ENCODE measurements at places on chromosomes 5 and 9.

- peak; percentile 80 for DNase-seq
These were observed 3.9 kb downstream of the CCDC183 start for GRCh38 chr9:136799854-136800657.

DNA sequence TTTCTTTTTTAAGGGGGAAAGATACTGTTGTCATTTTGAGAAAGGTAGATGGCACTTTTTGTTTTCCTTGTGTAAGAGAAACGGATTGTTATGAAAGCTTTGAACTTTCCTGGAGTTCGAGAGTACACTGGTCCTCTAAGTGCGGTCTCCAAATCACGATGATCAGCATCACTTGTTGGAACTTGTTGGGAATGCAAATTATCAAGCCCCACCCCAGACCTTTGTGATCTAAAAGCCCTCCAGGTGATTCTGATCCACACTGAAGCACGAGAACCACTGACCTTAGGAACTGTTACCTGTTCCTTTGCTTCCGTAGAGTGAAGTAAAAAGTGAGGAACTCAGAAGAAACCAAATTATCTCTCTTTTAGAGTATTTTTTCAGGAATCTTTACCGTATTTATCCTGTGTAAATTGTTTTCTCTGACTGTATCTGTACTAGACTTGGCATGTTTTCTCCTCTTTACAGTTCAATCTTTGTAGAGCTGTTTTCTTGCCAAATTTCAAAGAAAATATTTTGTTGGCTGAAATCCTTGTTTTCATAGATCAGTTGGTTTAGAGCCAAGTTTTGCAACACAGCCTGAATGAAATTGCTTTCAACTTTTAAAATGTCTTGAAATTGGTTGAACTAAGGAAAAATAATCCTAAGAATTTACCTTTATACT, 4.0 kb downstream of the MAT2B start:
- peak; percentile 47 for DNase-seq

- no peak for DNase-seq
These were observed 29.0 kb downstream of the PDE6A start for GRCh38 chr5:149915392-149916260.

DNA sequence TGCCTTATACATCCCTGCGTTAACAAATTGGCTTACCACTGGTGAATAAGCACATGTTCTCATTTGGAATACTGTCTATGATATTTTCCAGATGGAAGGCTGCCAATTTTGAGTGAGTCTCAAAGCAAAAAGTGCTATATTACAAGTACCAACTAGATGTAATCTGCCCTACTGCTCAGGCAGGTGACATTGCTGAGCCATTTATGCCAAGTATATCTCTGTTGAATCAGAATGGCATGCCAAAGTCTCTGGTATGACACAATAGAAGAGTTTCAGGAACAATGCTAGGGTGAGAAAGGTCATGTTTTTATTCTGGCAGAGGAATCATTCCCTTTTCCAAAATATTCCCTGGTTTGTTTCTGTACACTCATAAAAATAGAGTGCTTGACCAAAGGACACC, 356.5 kb downstream of the CDH9 start:
- no peak for DNase-seq

- peak; percentile 72 for DNase-seq
These were observed 5.6 kb downstream of the MAMDC2 start for GRCh38 chr9:70049236-70049635.

GRCh38 chr5:151222054-151222789, 1.7 kb downstream of the CCDC69 start:
- DNase-seq, result no peak

DNA sequence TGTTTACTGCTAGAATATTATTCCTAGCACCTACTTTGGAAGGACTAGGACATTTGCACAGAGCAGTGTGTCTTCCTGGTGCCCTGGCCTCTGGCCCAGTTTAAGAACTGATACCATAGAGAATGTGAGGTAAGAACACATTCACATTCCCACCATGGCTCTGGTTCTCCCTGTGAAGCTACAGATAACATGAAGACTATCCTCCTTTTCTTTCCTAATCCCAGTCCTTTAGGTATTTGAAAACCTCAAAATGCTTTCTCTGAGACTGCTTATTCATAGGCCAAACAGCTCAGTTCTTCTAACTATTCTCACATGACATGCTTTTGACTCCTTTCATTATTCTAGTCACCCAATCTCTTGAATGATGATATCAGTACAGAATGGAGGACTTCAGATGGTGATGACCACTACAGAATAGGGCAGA, 11.9 kb downstream of the FAM219A start:
- DNase-seq, result no peak

- no peak for DNase-seq
These were observed 617.9 kb upstream of the CDH18 start for GRCh38 chr5:20605732-20606525.

DNA sequence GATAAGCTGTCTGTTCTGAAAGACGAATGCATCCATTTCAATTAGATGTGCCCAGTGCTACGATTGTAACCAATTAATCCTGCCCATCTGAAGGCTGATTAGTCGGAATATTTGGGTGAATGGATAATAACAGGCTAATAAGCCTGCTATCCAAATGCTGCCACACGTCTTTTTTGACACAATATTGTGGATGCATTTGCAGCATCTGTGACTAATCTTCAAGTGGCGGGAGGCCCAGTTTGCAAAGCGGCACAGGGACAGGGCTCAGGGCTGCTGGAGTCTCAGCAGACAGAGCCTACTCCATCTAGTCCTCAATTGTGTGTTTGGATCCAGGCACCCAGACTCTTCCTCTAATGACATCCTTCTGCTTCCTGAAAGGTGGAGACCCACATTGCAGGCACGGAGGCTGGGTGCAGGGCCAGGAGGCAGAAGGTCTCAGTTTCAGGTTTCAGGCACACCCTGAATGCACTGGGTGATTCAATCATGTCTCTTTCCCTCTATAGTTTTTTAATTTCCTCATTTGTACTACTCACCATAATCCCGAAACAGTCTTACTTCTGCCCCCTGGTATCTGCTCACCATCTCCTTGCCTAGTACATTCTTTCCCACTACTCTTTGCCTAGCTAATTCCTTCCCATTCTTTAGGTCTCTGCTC, 169.6 kb downstream of the ASTN2 start:
- DNase-seq, result no peak

- peak; percentile 32 for DNase-seq
These were observed 26.6 kb downstream of the NR5A1 start for GRCh38 chr9:124480621-124480981.

- DNase-seq, result no peak
These were observed 41.8 kb upstream of the CDKN2B start for GRCh38 chr9:22050924-22051323.

DNA sequence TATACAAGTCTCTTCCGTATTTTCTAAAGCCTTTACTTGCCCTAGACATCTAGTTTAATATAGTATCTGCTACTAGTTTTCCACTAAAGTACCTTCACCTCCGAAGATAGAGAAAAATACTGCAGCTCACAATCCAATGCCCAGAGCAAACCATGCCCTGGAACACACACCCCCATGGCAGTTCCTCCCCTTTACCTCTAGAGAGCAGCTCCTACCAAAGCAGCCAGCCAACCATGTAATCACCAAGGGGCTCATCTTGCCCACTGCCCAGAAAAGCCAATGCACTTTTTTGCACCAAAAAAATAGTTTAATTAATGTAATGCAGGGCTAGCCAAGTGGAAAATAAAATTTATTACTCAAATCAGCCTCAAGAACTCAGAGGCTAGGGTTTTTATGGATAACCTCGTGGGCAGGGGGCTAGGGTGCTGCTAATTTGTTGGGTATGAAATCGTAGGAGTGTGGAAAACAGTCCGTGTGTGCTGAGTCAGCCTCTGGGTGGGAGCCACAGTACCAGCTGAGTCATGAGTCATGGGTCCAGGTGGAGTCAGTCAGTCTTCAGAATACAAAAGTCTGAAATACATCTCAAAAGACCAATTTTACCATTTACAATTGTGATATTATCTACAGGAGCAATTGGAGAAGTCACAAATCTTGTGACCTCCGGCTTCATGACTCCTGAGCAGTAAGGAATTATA, 120.1 kb upstream of the ACO1 start:
- DNase-seq, result peak; percentile 6

DNA sequence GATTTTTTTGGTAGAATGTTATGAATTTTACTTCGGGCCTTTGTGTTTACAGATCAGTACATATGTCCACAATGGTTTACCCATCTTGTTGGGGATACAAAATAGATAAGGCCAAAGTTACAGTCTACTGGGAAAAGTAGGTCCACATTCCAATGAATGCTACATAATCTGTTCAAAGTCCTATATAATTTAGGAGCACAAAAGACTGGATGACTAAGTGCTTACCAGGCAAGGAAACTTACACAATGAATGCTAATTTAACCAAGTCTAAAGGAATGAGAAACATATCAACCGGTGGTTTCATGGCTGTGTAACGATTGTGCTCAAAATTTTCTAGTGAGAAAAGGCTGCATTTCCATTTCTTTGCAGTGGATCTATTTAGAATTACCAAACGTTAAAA, 97.4 kb upstream of the TRPM3 start:
- DNase-seq, result no peak

DNA sequence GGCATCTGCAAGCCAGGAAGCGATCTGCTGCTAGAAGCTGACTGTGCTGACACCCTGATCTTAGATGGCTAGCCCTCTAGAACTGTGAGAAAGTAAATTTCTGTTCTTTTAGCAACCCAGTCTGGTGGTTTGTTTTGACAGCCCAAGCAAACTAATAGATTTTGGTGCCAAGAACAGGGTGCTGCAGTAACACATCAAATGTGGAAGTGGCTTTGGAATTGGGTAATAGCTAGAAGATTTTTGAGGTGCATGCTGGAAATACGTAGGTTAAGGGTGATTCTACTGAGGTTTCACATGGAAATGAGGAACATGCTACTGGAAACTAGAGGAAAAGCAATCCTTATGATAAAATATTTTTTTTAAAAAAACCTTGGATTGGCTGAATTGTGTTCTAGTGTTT, 153.5 kb upstream of the SH3GL2 start:
- DNase-seq, result no peak

GRCh38 chr5:121384359-121384758, 467.3 kb upstream of the FTMT start:
- no peak for DNase-seq

DNA sequence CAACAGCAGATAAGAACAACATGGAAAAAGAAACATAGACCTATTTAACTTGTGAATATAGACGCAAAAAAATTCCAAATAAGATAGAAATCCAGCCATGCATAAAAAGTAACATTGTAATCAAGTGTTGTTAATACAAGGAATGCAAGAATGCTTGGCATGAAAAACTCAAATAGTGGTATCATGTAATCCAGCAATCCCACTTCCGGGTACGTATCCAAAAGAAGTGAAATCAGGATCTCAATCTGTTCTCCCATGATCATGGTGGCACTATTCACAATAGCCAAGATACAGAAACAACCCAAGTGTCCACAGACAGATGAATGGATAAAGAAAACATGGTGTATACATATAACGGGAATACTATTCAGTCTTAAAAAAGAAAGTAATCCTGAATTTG, 437.4 kb downstream of the ARHGEF28 start:
- no peak for DNase-seq

- no peak for DNase-seq
These were observed 51.0 kb downstream of the SLC1A1 start for GRCh38 chr9:4541281-4541680.

GRCh38 chr5:135170500-135170899, 136.5 kb upstream of the PITX1 start:
- no peak for DNase-seq

- DNase-seq, result no peak
These were observed 87.4 kb downstream of the TLE1 start for GRCh38 chr9:81601639-81602623.

DNA sequence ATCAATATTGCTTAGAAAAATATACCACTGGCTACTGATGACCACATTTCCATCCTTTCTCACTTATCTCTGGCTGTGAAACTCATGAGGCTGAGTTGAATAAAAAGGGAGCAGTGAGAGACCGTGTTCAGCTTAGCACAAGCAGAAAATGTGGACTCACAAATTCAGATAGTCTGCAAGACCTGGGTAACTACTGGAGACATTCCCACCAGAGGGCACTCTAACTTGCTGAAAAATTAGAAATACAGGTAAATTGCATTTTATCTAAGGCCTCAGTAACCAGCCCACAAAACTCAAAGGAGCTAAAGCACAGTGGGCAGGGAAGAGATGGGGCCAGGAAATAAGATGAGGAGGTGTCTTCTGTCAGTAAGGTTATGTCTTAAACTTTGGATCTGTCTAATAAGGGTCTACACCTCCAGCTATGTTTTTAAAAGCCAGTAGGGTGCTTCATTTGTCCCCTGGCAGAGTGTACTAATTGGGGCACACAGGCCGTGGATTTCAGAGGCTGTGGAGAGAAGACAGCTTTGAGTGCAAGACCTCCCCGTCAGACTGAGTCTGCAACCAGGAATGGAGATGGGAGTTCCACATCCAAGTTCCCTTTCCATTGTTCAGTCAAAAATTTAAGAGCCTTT, 8.7 kb upstream of the NDUFB6 start:
- peak; percentile 59 for DNase-seq

DNA sequence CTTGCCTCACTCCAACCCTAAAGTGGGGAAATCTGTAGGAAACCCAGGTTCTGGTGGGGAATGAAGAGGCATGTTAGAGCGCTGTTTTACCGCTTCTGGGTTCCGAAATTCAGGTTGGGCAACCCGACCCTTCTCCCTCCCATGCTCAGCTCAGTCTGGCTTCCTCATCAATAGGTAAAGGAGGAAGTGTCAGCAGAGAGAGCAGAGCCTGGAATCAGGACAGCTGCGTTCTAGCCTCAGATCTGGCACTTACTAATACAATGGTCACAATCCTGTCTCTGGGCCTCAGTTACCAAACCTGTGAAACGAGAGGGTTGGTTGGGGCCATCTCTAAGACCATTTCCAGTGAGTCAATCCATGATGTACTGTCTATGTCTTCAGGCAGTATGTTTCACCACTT, 16.2 kb upstream of the TNIP1 start:
- no peak for DNase-seq

GRCh38 chr5:57780961-57781325, 298.3 kb upstream of the ACTBL2 start:
- DNase-seq, result no peak

DNA sequence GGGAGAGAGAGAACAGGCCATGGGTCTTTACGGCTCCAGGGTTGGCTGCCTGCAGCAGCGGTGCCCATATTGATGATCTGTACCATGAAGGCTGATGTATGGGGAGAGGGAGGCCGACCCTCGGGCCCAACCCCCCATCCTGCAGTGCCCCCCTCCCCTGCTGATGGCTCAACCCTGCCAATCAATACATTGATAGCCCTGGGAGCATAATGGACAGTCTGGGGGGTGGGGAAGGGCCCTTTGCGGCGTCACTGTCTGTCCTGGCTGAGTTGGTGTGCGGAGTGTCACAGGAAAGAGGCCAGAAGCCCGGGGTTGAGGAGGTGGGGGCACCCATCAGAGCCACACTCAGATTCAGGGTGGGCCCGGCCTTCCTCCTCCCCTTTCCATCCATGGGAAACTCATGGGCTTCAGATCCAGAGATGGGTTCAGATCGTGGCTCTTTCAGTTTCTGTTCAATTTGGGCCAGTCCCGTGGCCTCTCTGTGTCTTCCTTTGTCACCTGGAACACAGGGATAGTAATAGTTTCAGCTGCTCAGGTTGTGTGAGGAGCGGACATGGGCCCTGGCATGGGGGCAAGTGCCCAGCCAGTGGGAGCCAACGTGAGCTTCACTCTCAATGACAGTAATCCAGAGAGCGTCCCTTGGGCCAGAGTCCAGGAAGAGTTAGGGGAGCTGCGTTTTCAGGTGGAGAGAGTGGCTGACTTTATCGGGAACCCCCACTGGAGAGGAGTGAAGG, 9.5 kb downstream of the FGF18 start:
- no peak for DNase-seq
